Epithelial cell of esophagus (primary cell): ENCODE measurements at places on chromosomes 1 and 21.
A peak's percentile ranks its signal among the peaks of the same experiment; 100 is the strongest.

DNA sequence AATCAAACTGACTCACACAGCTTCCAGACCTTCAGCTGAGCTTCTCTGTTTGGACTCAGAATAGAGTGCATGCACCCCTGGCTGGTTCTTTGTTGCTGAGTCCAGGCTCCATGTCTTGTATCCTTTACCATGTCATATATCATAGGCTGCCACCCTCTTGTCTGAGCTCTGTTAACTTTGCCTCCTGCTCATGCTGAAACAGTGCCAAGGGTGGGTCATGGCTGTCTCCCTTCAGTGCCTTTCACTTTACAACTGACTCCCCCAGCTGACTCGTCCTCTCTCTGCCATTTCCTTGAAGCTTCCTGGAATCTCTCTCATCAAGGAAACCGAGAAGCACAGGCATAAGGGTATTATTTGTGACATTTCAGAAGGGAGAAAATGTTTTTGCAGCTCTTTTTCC is 885.3 kb downstream of the TTLL7 start:
- DNase-seq: peak; percentile 15

DNA sequence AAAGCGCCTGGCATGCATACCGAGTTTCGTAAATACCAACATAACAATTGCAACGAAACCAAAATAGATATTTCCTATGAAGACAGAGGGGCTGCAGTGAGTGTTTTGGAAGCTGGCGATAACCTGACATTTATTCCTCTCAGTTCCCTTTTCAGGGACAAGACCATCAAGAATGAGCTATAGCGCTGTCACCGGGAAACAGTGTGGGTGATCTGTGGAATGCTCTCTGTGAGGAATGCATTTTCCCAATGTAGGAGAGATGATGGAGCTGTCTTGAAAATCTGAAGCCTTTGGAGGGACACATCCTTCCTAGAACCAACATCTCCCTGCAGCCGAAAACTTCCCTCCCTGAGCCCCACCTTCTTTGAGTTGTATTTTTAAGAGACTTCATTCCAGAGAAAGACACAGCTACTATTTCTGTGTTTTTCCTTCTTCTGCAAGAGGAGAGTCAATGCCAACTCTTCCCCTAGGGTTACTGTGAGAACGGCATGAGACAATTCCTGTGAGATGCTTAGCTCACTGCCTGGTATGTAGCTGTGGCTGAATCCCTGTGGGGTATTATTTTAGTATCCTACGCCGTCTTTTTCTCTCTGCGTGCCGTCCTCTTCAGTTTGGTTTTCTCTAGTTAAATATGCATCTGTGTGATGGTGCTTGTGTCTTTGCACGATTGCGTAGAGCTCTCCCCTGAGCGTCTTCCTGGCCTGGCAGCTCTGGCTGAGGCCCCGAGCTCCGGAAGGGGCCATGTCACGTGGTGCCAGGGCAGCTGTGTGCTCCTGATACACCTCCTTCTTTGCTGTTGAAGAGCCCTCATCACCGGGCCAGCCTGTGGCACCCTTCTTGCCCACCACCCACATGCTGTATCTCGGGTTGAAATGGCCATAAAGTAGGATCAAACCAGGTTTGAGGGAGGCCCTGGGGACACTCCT is 45.2 kb downstream of the AJAP1 start:
- no peak for DNase-seq

- no peak for DNase-seq
These were observed at the start of gene HJV for GRCh38 chr1:146021622-146022402. Gene HJV, minus strand, starts transcription at chr1:146021735. Its CDS starts 1,504 bp downstream, at chr1:146020231.

- DNase-seq: peak; percentile 11
These were observed 499.6 kb downstream of the MRPL39 start for GRCh38 chr21:25107708-25108107.

GRCh38 chr1:3785045-3785444 is 11.3 kb downstream of the LRRC47 start:
- DNase-seq: no peak

DNA sequence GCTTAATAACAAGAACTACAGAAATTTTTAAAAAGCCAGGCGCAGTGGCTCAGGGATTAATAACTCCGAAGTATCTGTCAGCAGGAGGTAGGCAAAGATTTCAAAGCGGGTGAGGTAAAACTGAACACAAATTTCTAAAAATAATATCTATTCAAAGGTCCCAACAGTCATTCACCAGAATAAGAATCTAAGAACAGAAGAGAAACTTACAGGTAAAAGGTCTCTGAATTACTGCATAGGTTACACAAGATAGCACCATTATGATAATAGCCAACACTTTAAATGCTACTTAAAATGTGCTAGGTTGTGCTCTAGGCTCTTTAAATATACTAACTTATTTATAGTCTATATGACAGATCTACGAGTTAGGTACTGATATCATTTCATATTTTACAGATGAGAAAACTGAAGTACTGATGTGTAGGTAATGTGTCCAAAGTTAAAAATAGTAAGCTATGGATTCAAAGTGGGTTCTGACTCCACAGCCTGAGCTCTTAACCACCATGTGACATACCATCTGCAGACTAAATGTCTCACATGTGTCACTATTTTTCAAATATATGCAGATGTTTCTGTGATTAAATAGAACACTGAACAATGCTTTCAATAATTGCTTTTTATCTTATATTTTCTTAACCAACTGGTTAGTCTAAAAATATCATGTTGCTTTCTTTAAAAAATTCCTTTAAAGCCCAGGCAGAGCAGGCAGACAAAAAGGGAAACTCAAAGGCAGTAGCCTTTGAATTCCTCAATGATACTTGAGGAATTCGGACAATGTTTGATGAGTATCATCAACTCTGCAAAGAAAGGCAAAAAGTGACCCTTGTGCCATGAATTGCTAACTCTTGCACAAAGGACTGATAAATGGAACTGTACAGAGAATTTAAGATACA is 80.5 kb upstream of the TTC39A start:
- DNase-seq: no peak

DNA sequence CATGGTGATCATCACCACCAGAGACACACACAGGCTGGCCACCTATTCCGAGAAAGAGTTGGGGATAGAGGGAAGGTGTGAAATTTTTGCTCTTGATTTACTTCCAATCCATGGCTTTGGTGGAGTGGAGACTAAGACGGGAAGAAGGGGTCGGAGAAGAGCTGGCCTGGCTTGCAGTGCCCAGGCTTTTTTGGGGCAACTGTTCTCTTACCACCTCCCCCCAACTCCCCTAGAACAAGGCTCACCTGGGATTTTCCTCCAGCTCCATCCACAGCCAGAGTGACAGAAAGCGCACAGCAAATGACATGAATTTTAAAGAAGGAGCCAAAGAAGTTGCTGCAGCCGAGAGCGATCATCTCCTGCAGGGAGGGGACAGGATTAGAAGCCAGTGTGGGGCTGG is 16.0 kb downstream of the SLC26A9 start:
- DNase-seq: no peak

GRCh38 chr1:68057564-68057963 is 7.1 kb upstream of the DIRAS3 start:
- DNase-seq: no peak

DNA sequence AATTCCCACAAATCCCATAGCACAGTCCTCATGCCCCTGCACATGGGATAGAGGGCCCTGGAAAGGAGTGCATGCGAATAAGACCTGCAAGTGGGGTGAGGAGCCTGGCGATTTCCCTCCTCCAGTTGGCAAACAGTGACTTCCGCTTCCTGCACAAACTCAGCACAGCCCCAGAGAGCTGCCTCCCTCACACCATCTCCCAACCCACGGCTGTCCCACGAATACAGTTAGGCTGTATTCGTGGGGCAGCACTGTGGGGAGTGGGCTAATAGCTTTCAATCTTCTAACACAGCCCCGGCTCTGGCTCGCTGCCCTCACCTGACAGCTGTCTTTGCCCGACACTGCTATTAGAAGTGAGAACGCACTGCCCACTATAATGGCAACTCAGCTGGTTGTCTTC is 28.2 kb upstream of the CNTN2 start:
- no peak for DNase-seq

DNA sequence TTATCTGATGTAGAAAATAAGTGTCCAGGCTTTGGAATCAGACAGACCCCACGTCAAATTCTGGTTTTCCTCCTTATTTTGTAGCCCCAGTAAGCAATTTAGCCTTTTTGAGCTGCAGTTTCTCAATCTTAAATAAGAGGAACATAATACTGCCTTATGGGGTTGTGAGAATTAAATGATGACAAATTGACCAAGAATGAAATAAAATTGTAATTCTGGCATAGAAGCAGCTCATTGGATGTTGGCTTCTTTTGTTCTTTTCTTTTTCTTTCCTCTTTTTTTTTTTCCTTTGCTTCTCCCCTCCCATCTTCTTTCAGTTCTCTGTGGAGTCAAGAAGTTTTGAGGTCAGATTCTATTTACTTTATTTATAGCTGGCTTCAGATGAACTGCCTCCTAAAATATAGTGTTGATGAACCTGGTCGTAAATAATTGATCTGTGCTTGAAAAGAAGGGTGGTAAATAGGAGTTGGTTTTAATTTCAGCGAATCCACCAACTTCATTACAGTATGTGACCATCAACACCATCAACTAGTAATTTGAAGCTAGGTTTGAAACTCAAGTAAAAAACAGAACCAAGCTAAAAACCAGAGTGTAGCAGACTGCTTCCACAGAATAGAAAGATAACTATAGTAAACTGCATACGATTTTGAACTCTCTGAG is 81.1 kb downstream of the CACHD1 start:
- no peak for DNase-seq

DNA sequence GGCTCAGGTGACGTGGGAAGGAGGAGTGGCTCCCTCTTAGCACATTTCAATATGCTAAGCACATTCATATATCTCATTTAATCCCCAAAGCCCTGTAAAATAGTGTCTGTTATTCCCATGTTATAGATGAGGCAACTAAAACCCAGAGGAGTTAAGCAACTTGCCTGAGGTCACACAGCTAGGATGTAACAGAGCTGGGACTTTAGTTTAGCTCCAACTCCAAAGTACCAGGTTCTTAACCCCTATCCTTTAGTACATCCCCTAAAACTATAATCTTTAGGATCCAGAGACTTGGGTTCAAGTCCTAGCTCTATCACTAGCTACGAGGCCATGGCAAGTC is 48.5 kb downstream of the LGR6 start:
- no peak for DNase-seq

DNA sequence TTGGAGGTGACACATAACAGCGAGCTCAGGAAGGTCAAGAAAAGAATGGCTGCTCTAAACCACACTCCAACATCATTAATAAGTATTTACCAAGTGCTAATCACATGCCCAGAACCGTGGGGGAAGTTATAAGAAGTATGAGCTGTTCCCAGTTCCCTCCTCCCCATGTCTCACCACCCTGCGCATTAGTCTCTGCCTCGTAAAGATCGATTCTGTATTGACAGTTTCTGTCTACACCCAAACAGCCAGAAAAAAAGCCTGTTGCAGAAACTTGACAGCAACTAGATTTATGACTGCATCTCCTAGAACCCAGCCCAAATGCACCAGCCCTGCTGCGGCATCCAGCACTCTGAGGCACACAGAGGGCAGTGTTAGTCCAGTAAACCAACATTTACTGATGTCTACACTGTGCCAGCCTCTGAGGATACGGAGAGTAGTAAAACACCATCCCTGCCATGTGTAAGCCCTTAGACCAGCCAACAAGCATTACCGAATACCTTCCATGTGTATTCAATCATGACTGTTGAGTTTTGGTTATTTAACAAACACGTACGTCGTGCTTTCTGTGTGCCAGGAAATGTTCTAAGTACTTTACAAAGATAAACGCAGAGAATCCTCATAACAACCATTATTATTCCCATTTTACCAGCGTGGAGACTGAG is 63.6 kb upstream of the ZBTB40 start:
- DNase-seq: peak; percentile 46
